Adipocyte (in vitro differentiated cells): ENCODE measurements at places on chromosomes 13 and 19.
A peak's percentile ranks its signal among the peaks of the same experiment; 100 is the strongest.

DNA sequence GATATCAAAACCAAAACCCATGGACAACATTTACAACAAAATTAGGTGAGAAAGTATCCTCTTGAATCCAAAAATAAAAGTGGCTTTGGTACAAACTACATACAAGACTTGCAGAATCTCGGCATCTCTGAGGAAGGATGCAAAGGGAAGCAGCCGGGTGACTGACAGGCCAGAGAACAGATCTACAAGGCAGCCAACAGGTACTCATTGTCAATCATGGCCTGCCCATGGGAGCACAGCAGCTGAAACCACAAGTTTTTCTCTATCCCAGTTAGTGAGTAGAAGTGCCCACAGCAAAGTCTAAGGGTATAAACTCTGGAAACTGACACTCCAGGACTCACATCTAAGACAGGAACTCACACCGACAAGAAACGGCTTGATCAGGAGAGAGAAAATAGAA is 74.5 kb downstream of the TBC1D4 start:
- DNase-seq = no peak

DNA sequence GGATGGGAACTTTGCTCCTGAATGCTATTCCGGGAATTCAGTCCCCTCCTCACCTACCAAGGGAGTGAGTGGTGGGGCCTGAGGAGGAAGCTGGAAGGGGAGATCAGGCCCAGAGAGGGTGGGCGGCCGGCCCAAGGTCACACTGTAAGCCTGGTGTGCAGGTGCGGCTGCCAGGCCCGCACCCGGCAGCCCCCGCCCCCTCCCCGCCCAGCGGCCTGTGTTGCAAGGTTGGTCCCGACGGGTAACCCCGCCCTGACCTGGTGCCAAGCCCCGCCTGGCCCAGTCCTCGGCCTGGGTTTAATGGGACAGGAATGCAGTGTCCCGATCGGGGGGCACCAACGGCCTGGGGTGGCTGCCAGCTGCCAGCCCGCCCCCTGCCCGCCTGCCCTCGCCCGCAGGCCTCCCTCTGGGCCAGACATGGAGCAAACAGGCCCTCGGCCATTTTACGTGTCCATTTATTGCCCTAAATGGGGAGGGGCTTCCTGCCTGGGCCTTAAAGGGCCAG is 5.5 kb downstream of the ZBTB7A start:
- DNase-seq = peak; percentile 32

DNA sequence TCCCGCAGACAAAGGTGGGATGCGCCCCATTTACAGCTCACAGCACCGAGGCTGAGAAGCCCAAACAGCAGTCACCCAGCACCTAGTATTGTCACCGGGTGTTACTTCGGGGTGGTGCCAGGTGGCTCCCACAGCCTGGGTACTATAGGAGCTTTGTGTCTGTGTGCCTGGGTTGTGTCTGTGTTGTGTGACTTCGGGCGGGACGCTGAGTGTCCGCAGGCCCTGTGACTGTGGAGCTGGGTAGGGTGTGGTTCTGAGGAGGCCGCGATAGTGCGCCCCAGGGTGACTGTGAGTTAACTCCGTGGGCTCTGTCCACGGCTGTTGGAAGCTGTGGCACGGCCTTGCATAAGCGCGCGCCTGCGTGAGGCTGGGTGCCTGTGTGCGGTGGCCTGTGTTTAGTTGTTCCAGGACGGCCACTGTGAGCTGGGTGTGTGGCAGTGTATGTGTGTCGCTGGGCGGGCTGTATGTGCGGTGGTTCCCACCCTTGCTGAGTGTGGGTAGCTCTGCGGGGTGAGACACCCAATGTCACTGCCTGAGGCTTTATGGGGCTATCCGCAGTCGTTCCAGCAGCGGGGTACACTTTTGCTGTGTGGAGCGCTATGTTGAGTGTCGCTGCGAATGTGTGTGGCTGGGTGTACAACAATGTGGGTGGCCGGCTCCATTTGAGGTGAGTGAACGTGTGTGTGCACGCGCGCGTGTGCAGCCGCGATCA is 559 bp upstream of the SSBP4 start:
- no peak for DNase-seq

DNA sequence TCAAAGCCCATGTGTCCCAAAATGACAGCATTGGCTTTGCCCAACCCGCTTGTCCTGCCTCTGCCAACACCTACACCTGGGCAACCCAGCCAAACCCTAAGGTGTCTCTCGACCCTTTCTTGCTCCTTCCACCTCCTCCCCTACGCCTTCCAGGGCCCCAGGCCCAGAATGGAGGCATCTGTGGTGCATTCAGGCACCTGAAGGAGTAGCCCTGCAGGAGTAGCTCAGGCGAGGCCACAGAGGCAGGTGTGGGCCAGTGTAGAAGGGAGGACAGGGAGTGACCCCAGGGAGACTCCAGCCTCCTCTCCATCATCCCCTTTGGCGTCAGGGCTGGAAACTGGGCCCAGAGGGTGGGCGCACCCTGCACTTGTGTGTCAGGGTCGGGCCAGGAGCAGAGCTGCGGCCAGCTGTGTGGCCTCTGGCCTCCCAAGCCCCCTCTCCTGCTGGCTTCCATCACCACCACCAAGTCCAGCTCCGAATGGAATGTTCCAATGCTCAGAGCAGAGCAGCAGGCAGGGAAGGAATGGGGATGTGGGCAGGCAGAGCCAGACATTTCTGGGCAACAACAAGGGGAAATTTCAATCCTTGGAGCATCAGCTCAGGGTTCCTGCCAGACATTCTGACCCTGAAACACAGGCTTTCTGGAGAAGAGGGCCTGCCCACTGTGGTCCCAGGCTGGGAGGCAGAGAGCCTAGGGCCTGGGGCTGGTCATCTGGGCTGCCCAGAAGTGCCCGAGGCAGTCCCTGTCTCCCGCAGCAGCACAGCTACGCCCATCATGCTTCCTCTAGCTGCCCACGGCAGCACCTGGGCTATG is 16.4 kb downstream of the PLEKHF1 start:
- peak; percentile 25 for DNase-seq

- DNase-seq = no peak
Measured at GRCh38 chr13:28626266-28626665, 32.7 kb upstream of the POMP start.

- no peak for DNase-seq
Measured at GRCh38 chr19:18420930-18421329, 1.7 kb downstream of the SSBP4 start.

DNA sequence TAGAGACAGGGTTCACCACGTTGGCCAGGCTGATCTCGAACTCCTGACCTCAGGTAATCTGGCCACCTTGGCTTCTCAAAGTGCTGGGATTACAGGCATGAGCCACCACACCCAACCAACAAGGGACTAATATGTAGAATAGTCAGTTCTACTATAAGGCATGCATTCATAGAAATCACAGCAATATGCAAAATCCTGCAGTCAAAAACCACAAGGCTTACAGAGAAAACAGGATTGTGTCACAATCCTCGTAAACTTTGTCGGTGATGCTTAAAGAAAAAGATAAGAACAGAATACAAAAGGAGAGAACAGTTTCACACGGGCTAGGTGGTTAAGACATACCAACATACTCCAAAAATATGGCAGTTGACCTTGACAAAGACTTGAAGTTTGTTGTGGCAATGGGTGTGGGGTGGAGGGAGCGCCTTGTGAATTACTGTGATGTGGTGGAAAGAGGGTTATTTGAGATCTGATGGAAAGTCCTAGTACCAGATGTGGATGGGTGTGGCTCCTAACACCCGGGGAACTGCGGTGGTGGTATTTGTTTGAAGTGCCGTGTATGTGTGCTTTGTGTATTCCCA is 12.4 kb downstream of the NOSIP start:
- DNase-seq = peak; percentile 67

GRCh38 chr13:48624016-48624415 is 29.7 kb upstream of the CYSLTR2 start:
- no peak for DNase-seq
